ENCODE measurements at places on chromosomes 2 and 18.

- DNase-seq = no peak
These were observed 4.7 kb upstream of the ORC2 start for GRCh38 chr2:200968162-200968561.

GRCh38 chr2:64840426-64840881 lies 148.7 kb upstream of the SLC1A4 start:
- DNase-seq = no peak

GRCh38 chr2:165203689-165204559 lies at the start of gene SCN3A:
Gene SCN3A (minus strand): TSS chr2:165204050. CDS start chr2:165176394, 27,656 bp downstream.
- peak; percentile 29 for DNase-seq

DNA sequence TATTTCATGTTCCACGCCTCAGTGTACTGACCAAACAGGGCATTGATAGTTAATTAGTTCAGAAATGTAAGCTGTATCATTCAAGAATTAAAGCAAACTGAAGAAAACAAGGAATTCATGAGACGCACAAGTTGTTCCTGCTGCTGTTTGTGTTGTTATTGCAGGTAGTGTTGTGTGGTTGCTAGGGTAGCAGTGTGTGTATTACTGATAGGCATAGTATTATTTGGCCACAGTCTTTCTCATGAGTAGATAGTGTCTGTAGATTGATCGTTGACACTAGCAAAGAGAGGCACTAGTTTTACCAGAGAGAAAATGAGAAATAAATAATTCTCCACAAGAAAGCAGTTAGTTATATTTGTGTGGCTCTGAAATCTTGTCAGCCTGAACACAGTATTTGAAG lies 548.6 kb downstream of the LRP1B start:
- no peak for DNase-seq

- DNase-seq = no peak
These were observed 39.5 kb upstream of the DYNAP start for GRCh38 chr18:54551590-54551989.

All from erythroblast (primary cell).